ENCODE measurements at places on chromosomes 7 and 10.

DNA sequence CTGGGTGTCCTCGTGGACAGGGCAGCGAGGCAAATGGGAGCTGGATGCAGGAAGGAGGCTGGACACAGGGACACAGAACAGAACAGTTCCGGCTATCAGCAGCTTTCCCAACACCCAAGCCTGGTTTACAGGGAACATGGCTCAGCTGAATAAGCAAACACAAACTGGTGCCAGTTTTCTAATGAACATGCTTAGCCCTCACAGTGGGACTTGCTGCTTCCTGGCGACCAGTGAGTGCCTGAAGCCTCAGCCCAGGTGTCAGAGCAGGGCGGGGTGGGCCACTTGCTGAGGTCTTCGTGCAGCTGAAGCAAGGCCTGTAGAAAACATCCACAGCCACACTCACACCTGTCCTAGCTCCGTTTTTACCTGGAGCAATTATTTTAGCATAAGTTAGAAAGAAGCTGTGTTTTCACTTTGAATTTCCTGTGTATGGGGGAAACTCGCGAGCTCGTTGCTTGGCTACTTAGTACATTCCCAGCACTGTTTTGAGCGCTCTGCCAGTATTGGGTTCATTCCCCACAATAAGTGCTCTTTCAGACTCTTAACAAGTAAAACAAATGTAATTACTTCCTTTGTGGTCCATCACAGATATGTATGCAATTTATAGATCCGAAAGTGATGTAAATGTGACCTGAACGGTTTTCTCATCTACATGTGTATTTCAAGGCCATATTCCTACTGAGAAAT lies 261.2 kb upstream of the SHH start:
- H3K27ac ChIP-seq: no peak overlapping the region
- H3K4me1 ChIP-seq: no peaks in the 10 kb centered on the region
- DNase-seq: no peak
- H3K36me3 ChIP-seq: no peaks in the 10 kb centered on the region
- H3K4me3 ChIP-seq: no peak overlapping the region

DNA sequence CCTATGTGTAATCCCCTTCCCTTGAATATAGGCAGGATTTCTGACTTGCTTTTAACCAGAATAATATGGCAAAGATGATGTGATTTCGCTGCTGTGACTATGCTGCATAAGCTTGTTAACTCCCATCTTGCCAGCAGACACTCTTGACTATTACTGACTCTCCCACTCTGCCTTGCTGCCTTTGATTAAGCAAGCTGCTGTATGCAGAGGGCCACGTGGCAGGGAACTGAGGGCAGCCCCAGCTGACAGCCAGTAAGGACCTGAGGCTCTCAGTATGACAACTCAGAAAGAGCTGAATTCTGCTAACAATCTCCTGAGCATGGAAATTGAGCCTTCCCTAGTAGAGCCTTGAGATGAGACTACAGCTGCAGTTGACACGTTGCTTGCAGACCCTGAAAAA lies 279.4 kb upstream of the CACNA2D1 start:
- H3K4me3 ChIP-seq: no peak overlapping the region
- H3K4me1 ChIP-seq: no peaks in the 10 kb centered on the region
- DNase-seq: no peak
- H3K27me3 ChIP-seq: no peaks in the 10 kb centered on the region
- no peak overlapping the region for H3K27ac ChIP-seq

DNA sequence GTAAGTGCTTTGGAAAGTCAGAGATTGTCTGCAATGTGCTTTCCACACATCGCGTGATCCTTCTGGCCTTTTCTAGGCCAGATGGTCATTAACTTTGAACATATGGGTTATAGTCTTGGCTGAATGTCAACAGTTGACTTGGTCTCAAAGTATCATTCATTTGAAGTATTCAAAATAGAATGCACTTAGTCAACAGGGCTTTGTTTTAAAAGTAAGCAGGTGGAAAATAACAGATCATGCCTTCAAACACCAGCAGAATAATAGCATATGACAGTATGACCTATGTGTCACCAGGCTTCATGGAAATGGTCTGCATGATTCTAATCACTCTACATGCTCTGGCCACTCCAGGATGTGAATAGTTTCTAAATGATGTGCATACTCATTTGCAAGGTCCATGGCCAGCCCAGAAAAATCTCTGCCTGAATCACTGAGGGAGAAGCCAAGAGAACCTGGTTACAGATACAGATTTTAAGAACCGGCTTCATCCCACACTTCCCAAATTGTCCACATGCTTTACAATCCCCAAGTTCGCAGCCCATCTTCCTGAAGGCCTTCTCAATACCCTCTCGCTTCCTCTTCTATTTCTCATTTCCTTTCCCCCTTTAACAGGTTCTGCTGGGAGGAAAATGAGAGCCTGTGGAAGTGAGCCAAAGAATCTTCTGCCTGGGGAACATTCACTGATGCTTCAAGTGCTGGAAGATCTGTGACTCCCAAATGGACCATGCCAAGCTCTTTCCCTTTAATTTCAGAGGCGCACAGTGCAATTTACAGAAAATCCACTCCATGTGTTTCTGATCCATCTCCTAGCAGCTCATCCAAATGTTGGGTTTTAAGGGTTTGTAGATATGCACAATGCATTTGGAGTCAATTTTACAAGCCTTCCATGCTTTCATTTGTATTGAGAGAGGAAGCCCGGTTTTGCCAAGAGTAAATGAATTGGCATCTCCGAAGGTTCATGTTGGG lies 122.8 kb upstream of the GDF10 start:
- no peak overlapping the region for H3K27ac ChIP-seq
- H3K4me1 ChIP-seq: no peaks in the 10 kb centered on the region
- DNase-seq: no peak
- peaks cover 9% of the 10 kb centered on the region for H3K27me3 ChIP-seq
- no peak overlapping the region for H3K4me3 ChIP-seq
- no peaks in the 10 kb centered on the region for H3K36me3 ChIP-seq

GRCh38 chr7:27737616-27738015 lies 2.3 kb upstream of the TAX1BP1 start:
- H3K27me3 ChIP-seq: peaks cover 6% of the 10 kb centered on the region
- DNase-seq: no peak
- no peak overlapping the region for H3K4me3 ChIP-seq
- no peaks in the 10 kb centered on the region for H3K36me3 ChIP-seq

GRCh38 chr10:117221156-117221711 lies 19.7 kb upstream of the SLC18A2 start:
- DNase-seq: peak; percentile 35
- peaks cover 6% of the 10 kb centered on the region for H3K4me1 ChIP-seq
- H3K27me3 ChIP-seq: peaks cover 7% of the 10 kb centered on the region

DNA sequence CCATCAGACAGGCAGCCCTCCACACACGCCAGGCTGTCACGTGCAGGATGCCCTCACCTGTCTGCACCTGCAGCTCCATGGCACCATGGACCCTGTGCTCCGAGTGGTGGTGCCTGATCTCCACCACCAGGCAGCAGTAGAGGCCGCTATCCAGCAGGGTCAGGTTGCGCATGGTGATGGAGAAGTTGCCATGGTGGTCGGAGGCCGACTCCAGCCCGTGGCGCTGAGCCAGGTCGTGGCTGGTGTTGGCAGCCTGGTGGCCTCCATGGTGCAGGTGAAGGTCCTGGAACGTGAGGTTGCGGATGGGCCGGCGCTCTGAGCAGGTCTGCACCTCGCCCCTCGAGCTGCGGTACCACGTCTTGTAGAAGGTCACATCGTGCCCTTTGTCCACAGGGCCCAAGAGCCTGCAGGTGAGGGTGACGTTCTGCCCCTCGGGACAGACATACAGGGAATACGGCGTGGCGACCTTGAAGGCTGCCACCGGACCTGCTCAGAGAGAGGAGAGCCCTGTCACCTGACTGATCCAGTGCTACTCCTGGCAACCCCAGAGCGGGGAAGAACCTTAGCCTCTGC lies 11.7 kb downstream of the VSIR start:
- no peak for DNase-seq
- no peak overlapping the region for H3K4me3 ChIP-seq
- H3K27ac ChIP-seq: peak overlapping the region; percentile 63
- H3K27me3 ChIP-seq: no peaks in the 10 kb centered on the region

- DNase-seq: no peak
- H3K27ac ChIP-seq: no peak overlapping the region
- H3K27me3 ChIP-seq: peaks cover 6% of the 10 kb centered on the region
Observed at GRCh38 chr7:104901240-104901619, 112.8 kb upstream of the KMT2E start.

DNA sequence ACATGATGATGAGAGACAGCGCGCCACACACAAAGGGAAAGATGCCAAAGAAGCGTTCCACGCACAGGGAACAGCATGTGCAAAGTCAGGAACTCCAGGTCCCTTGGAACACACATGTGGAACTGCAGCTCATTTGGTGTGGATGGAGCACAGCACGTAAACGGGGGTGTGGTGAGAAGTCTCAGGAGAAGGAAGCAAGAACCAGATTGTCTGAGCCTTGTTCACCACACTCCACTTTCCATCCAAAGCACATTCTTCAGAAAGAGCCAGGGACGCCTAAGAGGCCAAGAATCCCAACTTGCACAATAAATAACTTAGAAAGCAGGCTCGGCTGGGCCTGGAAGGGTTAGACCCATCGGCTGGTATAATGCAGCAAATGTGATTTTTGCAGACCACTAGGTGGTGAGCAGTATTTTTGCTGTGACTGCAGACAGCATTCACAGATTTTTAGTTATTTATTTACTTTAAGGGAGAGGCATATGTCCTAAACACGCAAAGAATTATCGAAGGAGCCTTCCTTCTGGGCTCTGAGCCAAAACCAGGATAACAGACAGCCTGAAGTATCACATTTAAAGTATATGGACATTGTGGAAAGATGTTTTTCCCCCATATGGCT lies 27.9 kb upstream of the ASCC1 start:
- H3K4me3 ChIP-seq: no peak overlapping the region
- peak; percentile 32 for DNase-seq
- peaks cover 40% of the 10 kb centered on the region for H3K4me1 ChIP-seq

DNA sequence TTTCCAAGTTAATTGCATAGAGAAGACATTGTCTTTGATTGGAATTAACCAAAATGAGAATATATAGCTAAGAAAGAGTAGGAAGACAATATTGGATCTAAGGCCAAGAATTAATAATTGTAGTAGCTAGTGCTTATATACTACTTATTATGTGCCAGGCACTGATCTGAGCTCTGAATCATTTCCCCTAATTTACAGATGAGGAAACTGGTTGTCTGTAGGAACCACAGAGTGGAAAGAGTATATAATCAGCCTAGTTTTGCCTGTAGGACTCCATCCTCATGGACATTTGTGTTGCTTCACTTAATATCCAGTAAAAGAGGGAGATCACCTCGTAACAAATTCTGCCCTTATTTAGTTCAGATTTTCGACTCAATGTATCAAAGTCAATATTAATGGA lies 127.9 kb downstream of the ARID5B start:
- peak overlapping the region; percentile 78 for H3K27ac ChIP-seq
- no peaks in the 10 kb centered on the region for H3K27me3 ChIP-seq
- no peak overlapping the region for H3K4me3 ChIP-seq
- H3K4me1 ChIP-seq: peaks cover 51% of the 10 kb centered on the region
- no peak for DNase-seq
- peaks cover 9% of the 10 kb centered on the region for H3K36me3 ChIP-seq

DNA sequence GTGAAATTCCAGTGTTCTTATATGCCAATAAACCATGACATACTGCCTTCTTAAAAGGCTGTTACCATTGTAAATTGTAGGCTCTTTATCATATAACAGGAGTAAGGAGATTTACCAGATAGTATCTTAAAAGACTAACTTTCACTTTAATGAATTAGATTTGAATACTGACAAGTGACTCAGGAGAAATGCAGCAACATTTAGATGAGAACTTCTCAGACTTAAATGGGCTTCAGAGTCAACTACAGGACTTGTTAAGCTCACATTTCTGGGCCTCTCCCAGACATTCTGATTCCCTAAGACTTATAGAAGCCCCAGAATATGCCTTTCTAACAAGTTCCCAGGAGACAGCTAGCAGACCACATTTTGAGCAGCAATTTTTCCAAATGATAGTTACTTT lies 466.3 kb downstream of the ARL4A start:
- no peaks in the 10 kb centered on the region for H3K27me3 ChIP-seq
- H3K4me1 ChIP-seq: no peaks in the 10 kb centered on the region
- H3K27ac ChIP-seq: no peak overlapping the region
- DNase-seq: no peak
- no peak overlapping the region for H3K4me3 ChIP-seq

DNA sequence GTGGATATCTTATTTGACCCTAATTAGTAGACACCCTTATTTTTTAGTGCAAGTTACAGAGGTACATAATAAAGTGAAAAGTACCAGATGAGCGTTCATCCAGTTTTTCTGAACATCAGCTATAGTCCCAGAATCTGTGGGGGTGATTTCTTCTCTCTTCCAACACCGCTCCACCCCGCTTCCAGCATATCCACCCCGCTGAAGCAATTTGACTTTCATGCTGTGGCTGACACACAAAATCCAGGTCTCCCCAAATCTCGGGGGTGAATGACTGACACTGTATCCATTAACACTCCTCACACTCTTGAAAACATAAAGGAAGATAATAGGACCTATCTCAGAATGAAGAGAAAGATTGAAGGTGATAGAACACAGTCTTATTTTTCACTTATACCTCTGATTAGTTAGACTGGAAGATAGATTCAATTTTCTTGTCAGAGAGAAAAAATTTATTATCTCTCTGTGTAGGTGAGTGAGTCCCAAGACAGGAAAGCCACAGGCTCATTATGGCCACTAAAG lies 143.4 kb downstream of the ANLN start:
- peaks cover 6% of the 10 kb centered on the region for H3K36me3 ChIP-seq
- H3K4me1 ChIP-seq: peaks cover 5% of the 10 kb centered on the region
- no peak for DNase-seq
- H3K27me3 ChIP-seq: no peaks in the 10 kb centered on the region

- no peaks in the 10 kb centered on the region for H3K4me1 ChIP-seq
- no peaks in the 10 kb centered on the region for H3K36me3 ChIP-seq
- H3K4me3 ChIP-seq: no peak overlapping the region
- no peaks in the 10 kb centered on the region for H3K27me3 ChIP-seq
Observed at GRCh38 chr10:63977329-63977923, 456.2 kb downstream of the REEP3 start.

- H3K4me3 ChIP-seq: no peak overlapping the region
- H3K4me1 ChIP-seq: peaks cover 8% of the 10 kb centered on the region
- peaks cover 17% of the 10 kb centered on the region for H3K27me3 ChIP-seq
- no peak overlapping the region for H3K27ac ChIP-seq
Observed at GRCh38 chr7:76260171-76260703, 42.2 kb upstream of the HSPB1 start.

GRCh38 chr7:107687656-107688055 lies 27.0 kb downstream of the SLC26A4 start:
- no peak for DNase-seq
- no peaks in the 10 kb centered on the region for H3K36me3 ChIP-seq
- H3K27ac ChIP-seq: no peak overlapping the region
- peaks cover 28% of the 10 kb centered on the region for H3K27me3 ChIP-seq
- no peaks in the 10 kb centered on the region for H3K4me1 ChIP-seq

- H3K27ac ChIP-seq: no peak overlapping the region
- H3K36me3 ChIP-seq: no peaks in the 10 kb centered on the region
- H3K27me3 ChIP-seq: peaks cover 33% of the 10 kb centered on the region
- H3K4me1 ChIP-seq: no peaks in the 10 kb centered on the region
- H3K4me3 ChIP-seq: no peak overlapping the region
Observed at GRCh38 chr7:31047313-31048146, 4.6 kb upstream of the ADCYAP1R1 start.
